ENCODE measurements at places on chromosomes 1 and 21. TPM values are rescaled to one million over a fixed set of nuclear protein-coding genes. Genes with fewer than 3 reads are reported as not detected.

DNA sequence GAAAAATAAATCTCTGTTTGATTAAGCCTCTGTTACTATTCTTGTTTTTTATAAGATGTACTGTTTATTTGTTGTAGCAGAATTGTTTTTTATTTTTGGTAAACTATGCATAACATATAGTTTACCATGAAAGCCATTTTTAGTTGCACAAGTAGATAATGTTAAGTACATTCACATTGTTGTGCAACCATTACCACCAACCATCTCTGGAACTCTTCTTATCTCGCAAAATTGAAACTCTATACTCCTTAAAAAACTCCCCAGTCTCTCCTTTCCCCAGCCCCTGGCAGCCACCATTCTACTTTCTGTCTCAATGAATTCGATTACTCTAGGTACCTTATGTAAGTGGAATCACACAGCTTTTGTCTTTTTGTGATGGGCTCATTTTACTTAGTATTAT is 27.4 kb upstream of the UHMK1 start:
- H3K4me1 ChIP-seq: no peaks in the 10 kb centered on the region
- no peaks in the 10 kb centered on the region for H3K36me3 ChIP-seq
- no peak overlapping the region for H3K27ac ChIP-seq
- H3K27me3 ChIP-seq: peaks cover 6% of the 10 kb centered on the region
- H3K4me3 ChIP-seq: no peak overlapping the region

DNA sequence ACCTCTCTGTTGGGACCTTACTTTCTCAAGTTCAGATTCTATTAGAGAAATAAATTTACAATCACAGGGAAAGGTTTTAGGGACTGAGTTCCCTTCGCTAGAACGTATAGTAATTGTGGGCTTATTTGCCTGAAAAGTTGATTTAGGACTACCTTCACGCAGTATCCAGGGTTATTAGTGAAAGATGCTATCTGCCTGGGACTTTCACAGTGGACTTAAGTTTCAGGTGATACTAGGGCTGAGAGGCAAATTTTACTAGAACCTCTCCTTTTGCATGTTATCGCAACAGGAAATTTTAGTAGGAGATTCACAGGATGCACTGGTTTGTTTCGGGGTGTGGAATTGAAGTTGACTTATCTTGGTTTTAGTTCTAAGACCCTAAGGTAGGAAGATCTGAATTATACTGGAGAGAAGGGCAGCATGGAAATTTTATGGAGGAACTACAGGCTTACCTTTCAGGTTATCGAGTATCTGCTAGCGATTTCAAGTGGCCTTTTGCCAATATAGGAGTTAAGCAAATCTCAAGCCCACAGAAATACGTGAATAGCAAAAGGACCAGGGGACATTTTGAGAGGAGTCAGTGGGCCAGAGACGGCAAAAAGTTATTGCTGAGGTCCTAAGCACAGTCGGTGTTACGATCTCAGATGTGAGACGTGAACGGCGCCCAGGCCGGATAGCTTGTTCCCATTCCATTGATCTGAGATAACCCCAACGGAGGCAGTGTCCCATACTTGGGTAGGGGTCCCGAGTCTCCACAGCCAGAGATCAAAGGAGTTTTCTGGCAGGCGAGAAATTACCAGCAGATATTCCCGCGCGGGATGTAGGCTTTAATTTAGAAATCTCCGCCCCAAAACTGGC is 723 bp upstream of the GNAI3 start:
- H3K27ac ChIP-seq: peak overlapping the region; percentile 98
- no peaks in the 10 kb centered on the region for H3K36me3 ChIP-seq
- no peaks in the 10 kb centered on the region for H3K27me3 ChIP-seq
- peaks cover 14% of the 10 kb centered on the region for H3K4me1 ChIP-seq

- no peak overlapping the region for H3K4me3 ChIP-seq
- peak overlapping the region; percentile 37 for H3K27ac ChIP-seq
- H3K36me3 ChIP-seq: no peaks in the 10 kb centered on the region
- no peaks in the 10 kb centered on the region for H3K27me3 ChIP-seq
- DNase-seq: peak; percentile 54
Measured at GRCh38 chr21:42463861-42464515, 32.0 kb downstream of the RSPH1 start.

- H3K4me3 ChIP-seq: no peak overlapping the region
- peaks cover 36% of the 10 kb centered on the region for H3K4me1 ChIP-seq
- H3K36me3 ChIP-seq: no peaks in the 10 kb centered on the region
Measured at GRCh38 chr1:222781251-222781650, 33.6 kb upstream of the DISP1 start.

DNA sequence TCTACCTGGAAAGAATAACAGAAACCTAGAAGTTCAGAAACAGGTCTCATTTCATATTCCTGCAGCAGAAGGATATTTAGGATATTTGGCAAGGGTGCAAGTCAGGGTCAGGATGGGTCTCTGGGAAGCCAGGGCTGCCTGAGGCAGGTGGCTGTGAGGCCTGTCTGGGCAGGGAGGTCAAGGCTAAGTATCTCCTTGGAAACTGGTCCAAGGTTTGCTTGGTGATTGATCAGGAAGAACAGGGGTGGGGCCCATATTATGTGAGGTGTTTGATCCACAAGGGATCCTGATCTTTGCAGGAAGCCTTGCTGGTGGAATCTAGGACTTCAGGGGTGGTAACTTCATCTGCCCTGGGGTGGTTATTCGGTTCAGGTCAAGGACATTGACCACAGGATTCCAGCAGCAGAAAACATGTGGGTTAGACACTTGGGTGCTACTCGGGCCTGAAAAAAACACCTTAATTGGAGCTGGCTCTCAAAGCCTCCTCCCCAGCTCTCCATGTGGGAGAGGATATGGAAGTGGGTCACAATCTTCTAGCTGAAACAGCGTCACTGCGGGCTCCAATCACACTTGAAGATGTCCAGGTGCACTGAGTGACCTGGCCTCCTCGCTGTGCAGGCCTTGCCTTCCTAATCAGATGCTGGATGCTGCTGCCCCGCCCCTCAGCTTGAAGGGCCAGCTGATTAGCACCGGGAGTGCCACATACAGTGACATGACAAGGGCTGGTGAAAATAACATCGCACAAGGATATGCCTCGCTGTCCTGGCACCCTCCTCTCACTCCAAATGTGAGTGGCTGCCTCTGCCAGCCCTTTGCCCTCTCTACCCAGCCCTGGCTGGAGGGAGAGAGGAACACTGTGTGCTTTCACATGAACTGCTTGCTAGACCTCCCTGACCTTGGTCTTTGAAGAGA is 8.7 kb downstream of the CTNNBIP1 start:
- H3K4me3 ChIP-seq: no peak overlapping the region
- DNase-seq: no peak
- no peaks in the 10 kb centered on the region for H3K36me3 ChIP-seq
- H3K4me1 ChIP-seq: peaks cover 9% of the 10 kb centered on the region
- H3K27me3 ChIP-seq: no peaks in the 10 kb centered on the region

FHAD1 gene
- total RNA-seq: 12.5 TPM

All from lung (tissue), 17 donors.